ENCODE measurements at places on chromosomes 5 and 9.
A peak's percentile ranks its signal among the peaks of the same experiment; 100 is the strongest.

DNA sequence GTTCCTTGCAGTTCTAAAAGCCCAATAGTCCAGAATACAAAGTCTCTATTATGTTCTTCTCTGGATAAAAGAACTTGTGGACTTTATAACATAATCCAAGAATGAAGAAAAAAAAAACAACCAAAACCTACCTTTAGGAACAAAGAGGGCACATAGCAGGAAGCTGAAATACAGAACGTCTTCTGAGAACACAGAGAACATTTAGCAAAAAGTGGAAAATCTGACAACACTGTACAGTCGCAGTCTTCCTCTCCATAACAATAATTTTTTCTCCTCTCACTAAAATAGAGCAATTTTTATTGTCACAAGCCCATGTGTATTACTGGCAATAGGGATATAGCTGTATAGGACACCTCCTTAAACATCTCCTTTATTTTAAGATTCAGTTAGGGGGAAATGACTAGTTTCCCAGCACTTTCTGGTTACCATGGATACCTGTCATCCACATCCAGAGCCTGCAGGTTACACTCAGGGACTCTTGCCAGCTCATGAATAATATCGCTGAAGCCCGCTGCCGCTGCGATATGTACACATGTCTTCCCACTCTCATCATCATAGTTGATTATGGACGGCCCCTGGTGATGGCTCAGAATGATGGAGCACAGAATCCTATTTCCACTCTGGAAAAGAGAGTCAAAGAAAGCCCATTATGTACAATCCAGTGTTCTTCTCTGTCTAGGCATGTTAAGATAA is 106.5 kb downstream of the ANKRD55 start:
- DNase-seq = peak; percentile 48

DNA sequence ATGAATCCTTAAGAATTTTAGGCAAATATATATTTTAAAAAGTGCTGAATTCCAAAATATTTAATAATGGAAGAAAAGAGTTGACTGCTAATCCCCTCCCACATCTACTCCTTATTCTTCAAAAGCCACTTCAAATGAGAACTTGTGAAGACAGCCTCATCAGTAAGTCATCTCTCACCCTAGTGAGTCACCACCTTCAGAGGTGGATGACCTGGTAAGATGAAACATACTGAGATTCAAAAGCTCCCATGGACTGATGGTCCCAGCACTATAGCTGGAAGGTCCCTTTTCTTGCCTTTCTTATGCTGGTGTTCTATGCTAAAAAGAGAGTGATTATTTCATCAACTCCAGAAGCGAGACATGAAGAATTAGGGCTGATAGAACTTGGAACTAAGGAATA is 37.8 kb upstream of the SPDL1 start:
- DNase-seq = peak; percentile 74

GRCh38 chr5:129382921-129383672 is 77.0 kb upstream of the ADAMTS19 start:
- peak; percentile 59 for DNase-seq

GRCh38 chr9:88828018-88828417 is 163.2 kb upstream of the S1PR3 start:
- DNase-seq = no peak

DNA sequence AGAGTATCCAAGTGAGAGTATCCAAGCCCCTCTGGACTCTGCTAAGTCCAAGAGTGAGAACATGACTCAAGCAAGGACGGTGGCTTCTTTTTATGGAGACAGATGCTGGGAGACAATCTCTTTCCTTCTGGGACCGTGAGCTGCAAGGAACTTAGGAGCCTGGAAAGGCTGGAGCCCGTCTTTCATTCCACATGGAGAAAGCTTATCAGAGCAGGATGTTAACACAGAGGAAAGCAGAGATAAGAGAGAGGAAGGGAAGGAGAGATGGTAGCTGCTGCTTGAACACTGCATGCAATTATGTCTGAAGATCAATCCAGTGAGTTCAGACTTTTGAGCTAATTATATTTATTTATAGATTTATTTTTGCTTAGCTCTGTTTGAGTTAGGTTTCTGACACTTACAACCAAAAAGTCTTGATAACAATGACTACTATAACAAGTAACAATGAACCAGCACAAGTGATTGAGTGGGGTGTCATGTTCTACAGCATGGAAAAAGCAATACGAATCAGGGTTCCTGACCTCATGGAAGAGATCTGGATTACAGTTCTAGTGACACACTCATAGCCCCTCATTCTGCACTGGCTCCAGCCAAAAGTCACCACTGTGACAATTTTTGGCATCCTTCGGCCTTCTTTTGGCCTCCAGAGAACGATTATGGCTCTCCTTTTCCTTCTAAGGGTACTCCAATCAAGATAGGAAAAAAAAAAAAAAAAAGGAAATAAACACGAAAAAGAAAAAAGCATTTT is 71.5 kb downstream of the PRLR start:
- no peak for DNase-seq

- no peak for DNase-seq
Observed at GRCh38 chr5:81830596-81830995, 79.7 kb upstream of the SSBP2 start.

- no peak for DNase-seq
Observed at GRCh38 chr5:75521195-75521594, 9.5 kb downstream of the POLK start.

- DNase-seq = peak; percentile 99
Observed at GRCh38 chr9:105280691-105281090, 36.2 kb downstream of the SLC44A1 start.

DNA sequence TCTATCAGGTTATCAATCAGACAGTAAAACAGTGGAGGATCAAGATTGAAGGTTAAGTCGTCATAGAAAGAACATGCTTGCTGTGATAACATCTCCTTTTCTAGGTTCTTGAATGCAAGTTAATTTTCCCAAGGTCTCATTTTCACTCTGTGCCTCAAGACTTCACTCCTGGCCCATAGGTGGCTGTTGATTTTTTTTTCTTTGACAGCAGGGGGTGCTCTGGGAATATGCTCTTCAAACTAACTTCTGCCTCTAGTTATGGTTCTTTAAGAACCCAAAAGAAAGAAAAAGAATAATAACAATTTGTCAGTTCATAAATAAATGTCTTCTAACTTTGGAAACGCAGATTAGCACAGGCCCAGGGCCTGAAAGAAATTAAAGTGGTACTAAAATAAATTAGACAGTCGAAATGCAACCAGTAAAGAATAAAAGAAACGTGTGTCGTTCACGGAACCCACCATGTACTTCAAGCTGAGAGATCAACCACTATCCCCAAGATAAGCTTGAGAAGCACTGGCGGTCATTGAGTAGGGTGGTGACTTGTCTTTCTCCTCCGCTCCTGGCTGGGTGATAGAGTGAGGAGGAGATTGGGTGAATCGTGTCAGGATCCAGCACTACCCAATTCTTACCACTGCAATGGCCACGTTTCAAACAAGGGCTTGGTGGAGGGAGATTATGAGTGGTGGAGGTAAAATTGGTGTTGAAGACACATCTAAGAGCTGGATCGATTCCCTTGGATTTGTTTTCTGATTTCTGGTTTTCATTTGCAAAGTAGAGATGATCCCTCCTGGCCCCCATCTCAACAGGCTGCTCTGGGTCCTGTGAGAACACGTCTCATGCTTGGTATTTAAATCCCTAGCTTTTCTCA is 93.4 kb upstream of the IRX4 start:
- peak; percentile 51 for DNase-seq

DNA sequence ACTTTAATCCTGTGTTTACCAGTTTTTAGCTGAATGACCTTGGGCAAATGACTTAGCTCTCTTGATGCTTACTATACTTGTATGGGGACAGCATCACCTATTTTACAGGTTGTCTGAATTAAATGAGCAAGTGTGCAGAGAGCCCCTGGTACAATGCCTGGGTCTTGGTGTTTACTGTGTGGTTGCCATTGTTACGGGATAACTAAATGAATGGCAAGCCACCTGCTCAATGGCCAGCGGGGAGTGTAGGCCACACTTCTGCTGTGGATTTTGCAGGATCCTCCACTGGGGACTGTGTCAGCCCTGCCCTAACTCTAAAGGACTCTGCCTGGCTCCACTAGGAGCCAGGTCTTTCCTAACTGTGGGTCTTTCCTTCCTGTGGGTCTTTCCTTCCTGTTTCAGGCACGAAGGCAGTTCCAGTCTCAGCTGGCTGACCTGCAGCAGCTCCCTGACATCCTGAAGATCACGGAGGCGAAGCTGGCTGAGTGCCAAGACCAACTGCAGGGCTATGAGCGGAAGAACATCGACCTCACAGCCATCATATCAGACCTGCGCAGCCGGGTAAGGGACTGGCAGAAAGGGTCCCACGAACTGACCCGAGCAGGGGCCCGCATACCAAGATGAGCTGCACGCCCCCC is 10.3 kb upstream of the GLE1 start:
- no peak for DNase-seq

DNA sequence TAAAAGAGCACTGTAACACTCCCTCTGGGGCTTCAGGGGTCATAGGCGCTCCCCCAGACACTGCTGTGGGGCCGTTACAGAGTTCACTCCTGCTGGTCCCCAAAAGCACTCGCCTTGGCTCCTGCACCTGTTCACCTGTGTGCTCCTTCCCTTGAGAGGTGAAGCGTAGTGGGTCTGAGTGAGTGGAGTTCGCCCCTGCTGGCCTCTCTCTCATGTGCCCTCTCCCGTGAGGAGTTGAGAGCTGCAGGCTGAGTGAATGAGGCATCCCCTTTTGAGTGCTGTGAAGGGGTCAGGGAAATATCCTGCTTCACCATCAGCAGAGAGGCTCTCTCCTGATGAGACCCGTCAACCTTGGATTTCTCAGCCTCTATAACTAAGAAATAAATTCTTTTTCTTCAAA is 134.6 kb upstream of the TUT7 start:
- DNase-seq = no peak

GRCh38 chr9:16316911-16317817 is 553.3 kb downstream of the BNC2 start:
- no peak for DNase-seq

GRCh38 chr5:144236499-144236898 is 65.8 kb downstream of the KCTD16 start:
- no peak for DNase-seq

DNA sequence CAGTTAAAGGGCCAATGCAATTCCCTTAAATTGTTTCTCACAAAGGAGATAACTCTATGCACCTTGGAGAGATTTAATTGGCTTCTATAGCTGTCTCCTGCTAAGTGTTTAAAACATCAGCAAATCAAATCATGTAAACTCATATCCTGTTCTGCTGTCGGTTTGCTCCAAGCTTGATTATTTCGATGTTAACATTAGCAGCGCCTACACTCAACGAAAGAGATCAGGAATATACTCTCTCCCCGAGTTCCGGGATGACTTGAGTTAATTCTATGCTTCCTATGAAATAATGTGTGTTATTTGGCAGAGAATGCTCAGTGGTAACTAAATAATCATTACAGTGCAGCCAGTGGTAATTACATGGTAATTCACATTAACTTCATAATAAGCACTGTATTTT is 338.6 kb downstream of the EBF1 start:
- DNase-seq = no peak

GRCh38 chr9:3893519-3893918 is 367.7 kb upstream of the RFX3 start:
- no peak for DNase-seq

- DNase-seq = no peak
Observed at GRCh38 chr5:142608081-142608480, 77.8 kb downstream of the FGF1 start.

GRCh38 chr9:125472562-125472925 is 210.9 kb downstream of the GAPVD1 start:
- no peak for DNase-seq

GRCh38 chr9:132637351-132637750 is 32.4 kb downstream of the DDX31 start:
- DNase-seq = peak; percentile 74

DNA sequence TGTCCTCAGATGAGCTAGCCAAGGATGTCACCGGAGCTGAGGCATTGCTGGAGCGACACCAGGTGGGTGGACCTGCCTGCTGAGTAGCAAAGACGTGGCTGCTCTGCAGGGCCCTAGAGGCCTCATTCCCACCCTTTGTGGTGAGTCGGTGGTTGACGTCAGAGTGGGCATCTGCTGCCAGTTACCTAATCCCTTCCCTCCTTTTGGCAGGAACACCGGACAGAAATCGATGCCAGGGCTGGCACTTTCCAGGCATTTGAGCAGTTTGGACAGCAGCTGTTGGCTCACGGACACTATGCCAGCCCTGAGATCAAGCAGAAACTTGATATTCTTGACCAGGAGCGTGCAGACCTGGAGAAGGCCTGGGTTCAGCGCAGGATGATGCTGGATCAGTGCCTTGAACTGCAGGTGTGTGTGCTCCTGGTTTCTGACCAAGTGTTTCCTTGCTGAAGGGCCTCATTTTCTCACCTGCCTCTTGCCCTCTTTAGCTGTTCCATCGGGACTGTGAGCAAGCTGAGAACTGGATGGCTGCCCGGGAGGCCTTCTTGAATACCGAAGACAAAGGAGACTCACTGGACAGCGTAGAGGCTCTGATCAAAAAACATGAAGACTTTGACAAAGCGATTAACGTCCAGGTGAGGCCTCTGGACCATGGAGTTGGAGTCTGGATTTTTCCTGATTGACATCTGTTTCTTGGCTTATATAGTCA is 48.9 kb downstream of the DYNC2I2 start:
- DNase-seq = peak; percentile 32

- no peak for DNase-seq
Observed at GRCh38 chr9:10806868-10807267, 194.1 kb upstream of the PTPRD start.

- DNase-seq = no peak
Observed at GRCh38 chr5:88746438-88746882, 136.5 kb downstream of the MEF2C start.

- no peak for DNase-seq
Observed at GRCh38 chr9:20043461-20043860, 254.6 kb upstream of the SLC24A2 start.

GRCh38 chr5:171299851-171300250 is 9.2 kb upstream of the TLX3 start:
- peak; percentile 25 for DNase-seq

- no peak for DNase-seq
Observed at GRCh38 chr5:131338051-131338453, 74.2 kb downstream of the CDC42SE2 start.

- no peak for DNase-seq
Observed at GRCh38 chr9:133057006-133057405, 4.8 kb upstream of the CEL start.

- DNase-seq = peak; percentile 28
Observed at GRCh38 chr9:110746211-110746930, 77.8 kb downstream of the MUSK start.

DNA sequence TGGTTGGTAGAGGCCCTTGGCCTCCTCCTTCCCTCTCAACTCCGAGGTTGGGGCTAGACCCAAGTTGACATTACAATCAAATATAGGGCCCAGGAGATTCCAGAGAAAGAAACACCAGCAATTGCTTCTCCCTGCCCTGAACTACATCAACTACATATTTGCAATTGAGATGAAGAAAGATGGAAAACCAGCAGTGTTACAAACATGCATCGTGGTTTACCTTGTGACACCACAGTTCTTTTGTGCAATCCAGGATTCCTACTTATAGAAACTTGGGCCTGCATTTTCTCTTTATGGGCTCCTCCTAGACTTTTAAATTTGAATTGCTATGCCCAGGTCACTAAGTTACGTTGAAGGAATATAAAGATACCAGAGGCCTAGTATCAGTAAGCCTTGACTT is 126.7 kb downstream of the DCP2 start:
- DNase-seq = no peak

- DNase-seq = peak; percentile 80
Observed at GRCh38 chr5:134525683-134526482, 413 bp downstream of the JADE2 start.

GRCh38 chr5:43123887-43124286 is 3.2 kb downstream of the ZNF131 start:
- DNase-seq = no peak

GRCh38 chr5:14193496-14193895 is 50.4 kb downstream of the TRIO start:
- no peak for DNase-seq
